ENCODE measurements at places on chromosomes 1 and 21. TPM values are rescaled to one million over a fixed set of nuclear protein-coding genes. Genes with fewer than 3 reads are reported as not detected.
A peak's percentile ranks its signal among the peaks of the same experiment; 100 is the strongest.

- no peak for DNase-seq
These were observed 553.8 kb upstream of the PRMT6 start for GRCh38 chr1:106502659-106503058.

GRCh38 chr1:197692965-197693364, 82.3 kb downstream of the DENND1B start:
- DNase-seq, result peak; percentile 4

DNA sequence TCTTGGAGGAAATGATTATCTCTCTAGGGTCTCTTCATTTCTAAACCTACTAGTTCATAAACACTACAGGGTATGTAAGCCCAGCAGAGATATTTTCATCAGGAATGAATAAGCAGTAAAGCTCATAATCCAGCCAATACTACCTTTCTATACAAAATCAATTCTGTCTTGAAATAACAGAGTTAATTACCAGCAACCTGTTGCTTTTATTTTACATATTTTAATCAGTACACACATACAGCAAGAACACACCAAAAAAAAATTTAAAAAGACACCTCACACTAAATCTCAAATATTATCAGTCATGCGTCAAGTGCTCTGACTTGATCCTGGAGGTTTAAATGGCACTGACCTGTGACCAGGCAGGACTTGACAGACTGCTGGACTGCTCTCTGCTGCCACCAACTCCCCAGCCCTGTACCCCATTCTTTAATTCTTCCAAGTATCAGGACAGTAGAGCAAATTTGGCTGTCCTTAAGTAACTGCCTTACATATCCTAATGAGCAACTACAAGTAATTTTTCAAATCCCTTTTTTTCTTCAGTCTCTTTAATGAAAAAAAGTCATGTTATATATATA, 98.5 kb downstream of the CDC42BPA start:
- DNase-seq, result no peak

DNA sequence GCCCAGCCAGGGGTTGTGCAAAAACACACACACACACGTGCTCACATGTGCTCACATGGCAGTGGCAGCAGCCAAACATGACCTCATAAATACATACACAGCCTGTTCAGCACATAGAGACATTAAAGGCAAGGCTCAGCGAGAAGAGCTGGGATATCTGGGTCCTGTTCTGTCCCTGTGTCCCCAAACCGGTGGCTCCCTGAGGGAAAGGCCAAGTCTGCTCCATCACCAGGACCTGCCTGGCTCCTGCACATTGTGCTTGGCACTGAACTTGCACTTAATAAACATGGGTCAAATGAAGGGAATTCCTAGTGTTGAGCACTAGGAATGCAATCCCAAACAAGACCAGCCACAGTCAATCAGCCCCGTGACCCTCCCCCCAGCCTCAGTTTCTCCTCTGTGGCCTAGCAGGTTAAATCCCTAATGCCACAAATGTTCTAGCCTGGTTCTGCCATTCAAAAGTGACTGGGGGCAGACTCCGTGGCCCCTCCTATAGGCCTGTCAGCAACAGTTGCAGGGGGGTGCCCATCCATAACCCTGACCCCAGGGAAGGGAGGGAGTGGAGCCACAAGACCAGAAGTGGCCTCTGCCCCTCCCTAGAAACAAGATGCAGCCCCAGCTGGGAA, 160.9 kb upstream of the VAMP3 start:
- DNase-seq, result no peak

DNA sequence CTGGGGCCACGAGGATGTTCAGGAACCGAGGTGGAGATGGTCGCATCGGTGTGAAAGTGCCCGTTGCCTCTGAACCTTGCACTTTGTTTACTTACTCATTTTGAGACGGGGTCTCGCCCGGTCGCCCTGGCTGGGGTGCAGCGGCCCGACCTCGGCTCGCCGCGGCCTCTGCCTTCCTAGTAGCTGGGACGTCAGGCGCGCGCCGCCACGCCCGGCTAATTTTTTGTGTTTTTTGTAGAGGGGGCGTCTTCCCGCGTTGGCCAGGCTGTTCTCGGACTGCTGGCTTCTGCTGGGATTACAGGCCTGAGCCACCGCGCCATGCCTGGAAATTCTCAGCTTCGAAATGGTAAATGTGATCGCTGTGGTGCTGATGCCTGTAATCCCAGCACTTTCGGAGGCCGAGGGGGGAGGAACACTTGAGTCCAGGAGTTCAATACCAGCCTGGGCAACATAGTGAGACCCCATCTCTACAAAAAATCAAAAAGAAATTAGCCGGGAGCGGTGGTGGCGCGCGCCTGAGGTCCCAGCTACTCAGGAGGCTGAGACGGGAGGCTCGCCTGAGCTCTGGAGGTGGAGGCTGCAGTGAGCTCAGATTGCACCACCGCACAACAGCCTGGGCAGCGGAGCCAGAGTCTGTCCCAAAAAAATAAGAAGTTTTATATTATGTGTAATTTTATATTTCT, 684 bp upstream of the MRPL20 start:
- no peak for DNase-seq

DNA sequence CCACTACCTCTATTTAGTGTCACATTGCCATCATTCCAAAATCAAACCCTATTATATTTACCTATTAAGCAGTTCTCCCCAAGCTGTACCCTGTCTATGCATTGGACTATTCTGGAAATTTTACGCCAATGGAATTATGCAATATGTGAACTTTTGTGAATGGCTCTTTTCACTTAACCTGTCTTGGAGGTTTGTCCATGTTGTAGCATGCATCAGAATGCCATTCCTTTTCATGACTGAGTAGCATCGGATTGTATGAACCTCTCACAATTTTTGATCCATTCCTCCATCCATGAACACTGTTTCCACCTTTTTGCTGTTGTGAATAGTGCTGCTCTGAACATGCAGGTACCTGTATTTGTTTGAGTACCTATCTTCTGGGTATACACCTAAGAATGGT, 33.7 kb downstream of the FAM163A start:
- DNase-seq, result no peak

DNA sequence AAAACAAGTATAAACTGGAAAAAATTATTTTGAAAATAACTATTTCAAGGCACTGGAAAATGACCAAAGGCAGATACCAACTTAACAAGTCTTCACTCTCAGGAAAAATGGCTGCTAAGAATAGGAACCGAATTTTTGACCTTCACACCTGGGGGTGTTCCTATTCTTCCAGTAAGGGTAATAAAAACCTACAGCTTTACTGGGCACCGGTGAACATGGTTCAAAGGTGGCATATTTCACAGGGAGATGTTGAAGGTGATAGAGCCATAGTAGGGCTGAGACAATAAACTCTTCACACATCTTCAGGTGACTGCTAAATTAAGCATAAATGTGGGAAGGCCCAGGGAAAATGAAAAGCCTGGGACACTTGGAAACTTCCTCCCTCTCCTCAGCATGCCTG, 65.4 kb upstream of the IFFO2 start:
- no peak for DNase-seq

DNA sequence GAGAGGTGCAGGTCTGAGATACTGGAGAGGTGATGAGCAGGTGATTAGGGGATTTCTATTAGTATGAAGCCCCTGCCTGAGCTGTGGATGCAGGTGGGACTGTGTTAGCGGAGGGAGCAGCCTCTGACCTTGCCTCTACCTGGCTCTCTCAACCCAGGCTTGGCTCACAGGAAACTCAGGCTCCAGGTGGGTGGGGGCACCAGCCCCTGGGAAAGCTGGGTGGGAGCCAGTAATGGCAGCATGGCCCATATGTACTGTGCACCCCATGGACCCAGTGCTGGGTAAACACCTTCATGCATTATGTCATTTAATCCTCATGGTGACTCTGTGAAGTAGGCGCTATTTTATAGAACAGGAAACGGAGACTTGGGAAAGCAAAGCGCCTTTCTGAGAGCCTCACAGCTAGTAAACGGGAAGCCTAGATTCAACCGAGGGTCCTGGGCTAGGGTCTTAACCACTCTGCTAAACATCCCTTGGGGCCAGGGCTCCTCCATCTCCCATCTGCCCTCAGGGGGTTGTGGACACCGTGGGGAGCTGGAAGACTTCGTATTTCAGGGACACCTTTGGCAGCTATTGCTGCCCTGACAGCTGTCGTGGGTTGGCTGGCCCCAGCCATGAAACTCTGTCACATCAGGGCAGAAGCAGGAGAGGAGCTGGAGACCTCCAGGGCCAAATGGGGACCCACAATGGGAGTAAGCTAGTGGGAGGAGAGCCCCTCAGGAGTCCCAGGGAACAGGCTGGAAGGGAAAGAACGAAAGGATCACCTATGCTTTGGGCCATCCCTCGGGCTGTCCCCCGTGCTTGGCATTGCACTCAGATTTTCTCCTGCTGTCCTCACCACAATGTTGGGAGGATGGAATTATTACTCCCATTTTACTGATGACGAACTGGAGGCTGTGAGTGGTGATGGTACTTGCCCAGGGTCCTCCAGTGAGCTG, 59.6 kb upstream of the CSF3R start:
- DNase-seq, result no peak

DNA sequence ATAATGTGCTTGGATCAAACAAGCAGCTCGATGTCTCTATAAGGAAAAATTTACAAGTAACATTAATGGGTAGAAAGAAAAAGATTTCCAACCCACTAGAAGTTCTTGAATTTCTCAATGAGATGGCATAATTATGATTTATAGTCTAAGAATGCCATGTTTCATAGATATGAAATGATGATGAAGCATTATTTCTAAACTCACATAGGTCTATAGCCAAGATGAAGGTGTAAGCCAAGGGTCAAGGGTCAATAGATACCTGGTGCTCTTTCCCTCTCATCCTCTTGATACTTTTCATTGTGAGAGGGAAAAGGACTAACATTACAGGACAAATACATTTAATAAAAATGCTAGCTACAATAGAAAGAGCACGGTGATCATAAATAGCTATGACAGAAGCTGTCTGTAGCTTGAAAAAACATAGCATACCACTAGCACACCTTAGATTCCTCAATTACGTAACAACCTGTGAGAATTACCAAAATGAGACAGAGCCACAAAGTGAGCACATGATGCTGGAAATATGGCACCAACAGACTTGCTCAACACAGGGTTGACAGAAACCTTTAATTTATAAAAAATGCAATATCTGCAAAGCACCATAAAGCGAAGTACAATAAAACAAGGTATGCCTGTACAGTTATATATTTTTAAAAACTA, 26.3 kb upstream of the F13B start:
- no peak for DNase-seq

GRCh38 chr1:54153535-54154439, 987 bp upstream of the CDCP2 start:
- DNase-seq, result no peak

DNA sequence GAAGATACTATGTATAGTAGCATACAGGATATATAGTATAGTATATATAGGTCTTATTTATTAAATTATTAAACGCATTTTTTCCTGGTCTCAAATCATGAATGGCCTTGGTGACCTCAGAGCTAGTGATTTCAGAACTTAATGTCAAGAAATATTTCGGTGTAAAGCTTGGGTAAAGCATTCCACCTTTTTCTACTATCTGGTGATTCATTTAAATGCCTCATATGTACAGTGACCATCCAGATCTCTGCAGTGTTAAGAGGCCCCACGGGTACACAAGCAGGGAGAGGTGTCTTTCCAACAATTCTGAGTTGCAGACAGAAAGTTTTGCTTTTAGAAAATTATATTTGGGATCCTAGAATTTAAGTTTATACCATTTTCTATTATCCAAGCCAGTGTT, 626.5 kb downstream of the PTPRC start:
- DNase-seq, result no peak

DNA sequence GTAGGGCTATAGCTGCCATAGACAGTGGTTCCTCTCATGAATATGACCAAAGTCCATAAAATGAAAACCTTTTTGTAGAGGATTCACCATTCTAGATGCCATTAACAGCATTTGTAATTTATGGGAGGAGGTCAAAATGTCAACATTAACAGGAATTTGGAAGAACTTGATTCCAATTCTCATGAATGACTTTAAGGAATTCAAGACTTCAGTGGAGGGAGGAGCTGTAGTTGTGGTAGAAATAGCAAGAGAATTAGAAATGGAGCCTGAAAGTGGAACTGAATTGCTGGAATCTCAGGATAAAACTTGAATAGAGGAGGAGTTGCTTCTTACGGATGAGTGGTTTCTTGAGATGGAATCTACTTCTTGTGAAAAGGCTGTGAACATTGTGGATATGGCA, 65.4 kb upstream of the ESRRG start:
- no peak for DNase-seq

DNA sequence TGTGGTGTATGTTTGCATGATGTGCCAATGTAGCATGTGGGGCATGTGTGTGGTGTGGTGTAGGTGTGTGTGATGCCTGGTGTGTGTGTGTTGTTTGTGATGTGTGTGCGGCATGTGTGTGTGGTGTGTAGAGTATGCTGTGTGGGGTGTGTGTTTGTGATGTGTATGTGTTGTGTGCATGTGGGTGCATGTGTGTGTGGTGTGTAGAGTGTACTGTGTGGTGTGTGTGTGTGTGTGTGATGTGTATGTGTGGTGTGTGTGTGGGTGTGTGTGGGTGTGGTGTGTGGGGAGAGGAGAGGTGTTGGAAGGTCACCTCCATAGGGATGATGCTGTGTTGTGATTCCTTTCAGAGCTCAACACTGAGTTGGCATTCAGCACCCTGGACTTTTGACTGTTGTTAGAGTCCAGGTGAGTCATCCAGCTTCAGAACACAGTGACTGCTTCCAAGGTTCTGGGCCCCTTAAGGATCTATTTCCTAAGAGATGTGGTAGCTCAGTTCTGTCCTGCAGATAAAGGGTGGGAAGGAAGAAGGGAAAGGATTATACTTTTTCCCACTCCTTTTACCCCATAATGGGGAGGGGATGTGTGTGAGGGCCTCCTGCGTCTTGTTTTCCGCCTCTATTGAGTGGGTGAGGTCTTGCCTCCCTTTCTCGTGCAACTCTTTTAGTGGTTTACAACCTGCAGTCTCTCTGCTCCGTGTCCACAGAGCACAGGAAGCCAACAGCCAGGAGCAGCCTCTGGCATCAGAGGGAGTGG, 47.6 kb downstream of the RHOU start:
- no peak for DNase-seq

DNA sequence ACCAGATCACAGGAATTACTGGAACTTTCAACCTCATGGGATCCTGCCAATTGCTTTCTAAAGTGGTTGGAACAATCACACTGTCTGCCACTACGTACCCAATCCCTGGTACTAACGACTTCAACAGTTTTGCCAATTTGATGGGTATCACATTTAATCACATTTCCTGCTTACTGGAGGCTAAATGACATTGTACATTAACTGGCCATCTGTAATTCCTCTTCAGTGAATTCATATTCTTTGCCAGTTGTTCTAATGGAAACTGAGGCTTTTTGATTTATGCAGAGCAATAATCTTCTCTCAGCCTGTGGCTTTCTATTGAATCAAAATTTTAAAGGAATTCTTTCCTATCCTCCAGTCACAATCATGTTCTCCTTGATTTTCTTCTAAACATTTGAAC, 38.2 kb downstream of the LGALS8 start:
- DNase-seq, result no peak

The HMCN1 gene
- total RNA-seq, result 0.59 TPM

The LAX1 gene
- total RNA-seq, result 0.12 TPM

The LCE1F gene
- total RNA-seq, result not detected

The HEYL gene
- 8.8 TPM for total RNA-seq
